Stimulated activated CD8-positive, alpha-beta memory T cell treated with anti-CD3 and anti-CD28 coated beads, Interleukin-4, amount 100 ng/mL, for 4 hours (primary cell): ENCODE measurements at places on chromosomes 16 and 17.

DNA sequence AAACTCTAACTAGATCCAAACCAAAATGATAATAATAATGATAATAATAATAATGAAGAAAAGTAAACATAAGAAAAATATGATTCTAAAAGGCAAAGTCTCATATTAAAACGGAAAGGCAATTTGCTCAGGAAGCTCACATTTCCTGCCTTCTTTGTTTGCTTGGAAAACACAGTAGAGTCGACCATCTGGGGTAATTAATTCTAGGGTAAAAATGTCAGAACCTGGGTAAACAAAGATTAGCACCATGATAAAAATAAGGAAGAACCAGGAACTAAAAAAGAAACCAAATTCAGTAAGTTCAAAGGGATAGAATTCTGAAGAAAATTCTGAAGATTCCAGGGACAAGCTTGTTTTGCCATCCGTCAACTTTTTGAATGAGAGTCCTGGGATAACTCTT lies 16.2 kb downstream of the KRABD2 start:
- DNase-seq: no peak

DNA sequence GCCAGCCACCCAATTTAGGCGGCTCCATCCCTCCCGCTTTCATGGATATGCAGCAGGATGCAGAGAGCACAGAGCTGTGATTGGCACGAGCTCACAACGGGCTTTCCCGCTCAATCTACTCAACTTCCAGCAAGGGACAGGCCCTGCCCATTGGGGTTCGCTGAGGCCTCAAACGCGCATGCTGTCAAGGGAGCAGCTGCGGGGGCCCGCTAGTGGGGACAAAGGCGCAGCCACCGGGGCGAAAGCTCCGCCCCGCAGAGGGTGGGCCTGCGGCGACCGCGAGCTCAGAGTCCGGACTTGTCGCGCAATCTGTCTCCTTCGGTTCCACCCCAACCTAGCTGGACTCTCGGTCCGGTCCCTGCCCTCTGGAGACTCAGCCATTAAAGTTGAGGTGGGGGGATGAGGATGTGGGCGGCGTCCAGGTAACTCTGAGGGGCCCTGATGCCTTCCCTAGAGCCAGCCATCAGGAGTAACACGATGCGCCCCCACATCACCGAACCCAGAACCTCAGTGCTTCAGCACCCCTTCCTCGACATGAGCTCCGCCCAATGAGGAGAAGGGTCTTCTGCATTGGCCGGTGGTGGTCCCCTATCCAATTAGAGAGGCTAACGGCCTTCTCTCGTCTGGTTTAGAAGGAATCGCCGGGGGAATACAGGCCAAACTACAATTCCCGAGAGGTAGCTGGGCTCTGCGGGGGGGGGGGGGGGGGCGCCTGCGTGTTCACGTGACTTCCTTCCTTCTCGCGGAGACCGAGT lies 489 bp upstream of the NFATC3 start:
- peak; percentile 68 for DNase-seq

- peak; percentile 14 for DNase-seq
These were observed 37.0 kb upstream of the PEMT start for GRCh38 chr17:17628388-17629008.

- DNase-seq: peak; percentile 29
These were observed 43.5 kb downstream of the ST3GAL2 start for GRCh38 chr16:70395345-70395901.

GRCh38 chr16:12324152-12324551 lies 347.6 kb downstream of the SNX29 start:
- DNase-seq: no peak

DNA sequence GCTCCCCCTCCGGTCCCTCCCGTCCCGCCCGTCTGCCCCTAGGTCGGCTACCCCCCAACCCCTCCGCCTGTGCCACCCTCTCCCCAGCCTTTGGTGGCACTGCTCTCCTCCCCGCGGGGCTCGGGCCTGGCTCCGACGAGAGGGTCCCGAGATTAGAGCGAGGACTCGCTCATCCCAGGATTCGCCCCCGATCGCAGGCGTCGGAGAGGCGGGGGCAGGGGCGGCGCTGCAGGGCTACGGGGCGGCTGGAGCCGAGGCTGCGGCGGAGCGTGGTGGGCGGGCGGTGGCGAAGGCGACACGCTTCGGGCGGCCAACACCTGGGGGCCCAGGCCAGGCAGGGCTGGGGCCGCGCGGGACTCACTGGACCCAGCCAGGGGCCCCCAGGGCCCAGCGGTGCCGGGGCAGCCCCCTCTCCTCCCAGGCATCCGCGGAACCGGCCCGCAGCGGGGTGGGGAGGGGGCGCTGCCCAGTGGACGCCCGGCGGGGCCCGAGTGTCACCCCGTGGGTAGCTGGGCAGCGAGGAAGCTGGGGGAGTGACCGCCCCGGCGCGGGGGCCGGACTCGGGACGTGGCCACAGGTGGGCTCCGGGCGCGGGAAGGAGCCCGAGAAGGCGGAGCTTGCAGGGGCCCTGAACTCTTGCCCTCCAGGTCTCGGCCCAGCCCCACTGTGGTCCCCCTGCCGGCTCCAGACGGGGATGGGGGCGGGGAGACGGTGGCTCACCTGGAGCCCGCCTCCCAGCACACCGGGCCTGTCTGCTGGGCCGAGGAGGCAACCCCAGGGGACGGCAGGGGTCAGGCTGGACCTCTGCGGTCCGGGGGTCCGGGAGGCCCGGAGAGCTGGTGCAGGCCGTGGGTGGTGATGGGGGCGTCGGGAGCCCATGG lies 1.5 kb downstream of the MGAT5B start:
- no peak for DNase-seq

- no peak for DNase-seq
These were observed 185.5 kb upstream of the SOX9 start for GRCh38 chr17:71935341-71935740.

DNA sequence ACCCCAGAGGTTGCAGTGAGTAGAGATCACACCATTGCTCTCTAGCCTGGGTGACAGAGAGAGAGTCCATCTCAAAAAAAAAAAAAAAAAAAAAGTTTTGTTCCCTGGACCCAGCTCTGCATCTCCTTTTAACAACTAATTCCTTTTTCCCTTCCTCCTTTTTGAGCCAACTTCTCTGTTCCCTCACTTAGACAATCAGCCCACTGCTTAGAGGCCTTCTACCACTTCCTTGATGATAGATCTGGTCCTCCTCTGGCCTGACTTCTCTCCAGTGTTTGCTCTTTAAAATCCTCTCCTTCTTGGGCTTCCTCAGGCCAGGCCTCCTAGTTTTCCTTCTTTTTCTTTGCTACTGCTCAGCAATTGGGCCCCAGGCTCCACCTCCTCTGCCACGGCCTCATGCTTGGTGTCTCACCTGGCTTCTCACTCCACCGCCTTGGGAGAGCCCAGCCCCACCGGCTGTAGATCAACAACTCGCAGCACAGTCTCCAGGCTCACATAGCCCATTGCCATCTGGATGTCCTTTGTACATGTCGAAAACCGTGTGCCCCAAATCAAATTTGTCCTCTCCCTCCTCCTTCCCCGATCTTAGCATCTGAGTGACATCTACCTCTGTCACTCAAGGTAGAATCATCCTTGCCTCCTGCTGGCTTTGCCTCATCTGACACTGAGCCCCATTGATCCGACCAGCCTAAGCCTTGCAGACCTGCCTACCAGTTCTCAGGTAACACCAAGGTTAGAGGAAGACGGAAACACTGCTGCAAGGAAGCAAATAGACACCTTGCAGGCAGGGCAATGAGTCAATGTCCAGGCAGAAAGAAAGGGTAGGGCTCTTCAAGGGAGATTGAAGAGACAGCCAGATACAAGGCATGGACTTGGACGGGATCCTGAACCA lies 17.4 kb downstream of the ARHGAP27 start:
- DNase-seq: no peak

- no peak for DNase-seq
These were observed 484 bp downstream of the FZD2 start for GRCh38 chr17:44557651-44558285.

GRCh38 chr17:28935744-28936460 lies 15.4 kb downstream of the PHF12 start:
- no peak for DNase-seq

DNA sequence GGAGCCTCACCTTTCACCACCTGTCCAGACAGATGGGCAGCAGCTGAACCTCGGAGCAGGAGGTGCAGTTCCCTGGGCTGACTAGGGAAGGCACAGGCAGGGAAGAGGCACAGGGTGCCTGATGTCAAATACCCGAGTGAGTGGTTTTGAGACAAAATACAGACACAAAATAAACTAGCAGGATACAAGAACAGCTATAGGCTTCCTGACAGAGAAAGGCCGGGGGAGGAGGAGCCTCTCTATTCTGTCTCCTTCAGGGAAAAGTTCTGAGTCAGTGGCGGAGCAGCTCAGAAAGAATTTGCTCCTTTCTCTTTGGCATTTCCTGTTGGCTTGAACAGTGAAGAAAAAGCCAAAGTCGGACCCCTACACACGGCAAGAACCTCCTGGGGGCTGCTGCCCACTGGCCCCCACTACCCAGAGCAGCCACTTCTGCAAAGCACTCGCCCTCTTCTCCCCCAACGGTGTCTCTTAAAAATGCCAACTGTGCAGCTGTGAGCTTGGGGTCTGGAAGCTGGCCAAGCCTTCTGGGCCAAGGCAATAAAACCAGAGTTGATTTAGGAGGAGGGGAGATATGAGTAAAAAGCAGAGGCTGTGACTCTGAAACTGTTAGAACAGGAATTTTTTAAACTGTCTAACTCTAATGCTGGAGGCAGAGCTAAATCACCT lies 14.4 kb upstream of the FAAP100 start:
- no peak for DNase-seq

DNA sequence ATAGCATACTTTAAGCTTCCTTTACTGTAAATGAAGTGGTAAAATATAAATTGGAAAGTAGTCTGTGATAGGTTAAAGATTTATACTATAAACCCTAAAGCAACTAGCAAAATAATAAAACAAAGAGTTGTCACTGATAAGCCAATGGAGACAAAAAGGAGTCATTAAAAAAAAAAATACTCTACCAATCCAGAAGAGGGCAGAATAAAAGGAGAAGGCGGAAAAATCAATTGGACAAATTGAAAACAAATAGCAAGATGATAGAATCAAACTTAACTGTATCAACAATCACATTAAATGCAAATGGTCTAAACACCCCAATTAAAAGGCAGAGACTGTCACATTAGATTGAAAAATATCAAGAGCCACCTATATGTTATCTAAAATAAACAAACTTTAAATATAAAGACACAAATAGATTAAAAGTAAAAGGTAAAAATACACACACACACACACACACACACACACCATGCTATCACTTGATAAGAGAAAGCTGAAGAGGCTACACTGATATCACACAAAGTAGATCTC lies 71.8 kb downstream of the CACNG1 start:
- DNase-seq: no peak

DNA sequence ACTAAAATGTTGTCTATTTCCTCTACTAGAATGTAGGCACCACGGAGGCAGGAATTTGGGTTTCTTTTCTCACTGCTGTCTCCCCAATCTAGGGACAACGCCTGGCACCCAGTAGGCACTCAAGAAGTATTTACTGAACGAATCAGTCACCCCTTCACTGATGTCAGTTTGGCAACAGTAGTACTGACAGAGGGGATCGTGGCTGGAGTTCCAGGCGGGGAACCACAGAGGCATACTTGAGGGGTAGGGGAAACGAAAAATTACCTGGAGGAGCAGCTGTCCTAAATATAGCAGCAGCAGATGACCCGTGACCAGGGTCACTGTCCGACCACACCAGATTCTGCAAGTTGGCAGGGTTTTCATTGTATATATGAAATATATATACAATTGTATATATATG lies 33.3 kb downstream of the TRIM25 start:
- DNase-seq: no peak

DNA sequence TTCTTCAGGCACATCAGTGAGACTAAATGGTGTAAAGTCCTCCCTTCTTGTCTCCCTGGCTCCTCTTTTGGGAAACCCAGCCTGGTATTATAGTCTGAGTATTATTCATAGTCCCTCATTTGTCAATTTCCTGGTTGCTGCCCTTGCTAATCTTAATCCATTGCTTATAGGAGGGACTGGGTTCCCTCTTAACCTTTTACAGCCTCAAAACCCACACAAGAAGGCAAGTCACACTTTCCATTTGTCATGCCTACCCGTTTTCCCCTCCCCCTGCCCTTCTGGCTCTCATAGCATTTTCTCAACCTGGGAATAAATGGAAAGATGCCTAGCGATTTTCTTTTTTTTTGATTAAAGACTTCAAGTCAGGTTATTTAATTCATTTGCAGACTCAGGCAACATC lies 124.8 kb downstream of the MAP2K6 start:
- no peak for DNase-seq

GRCh38 chr17:58344791-58345157 lies 7.2 kb downstream of the SUPT4H1 start:
- no peak for DNase-seq

- DNase-seq: no peak
These were observed 102.6 kb upstream of the CDH11 start for GRCh38 chr16:65224471-65224870.

DNA sequence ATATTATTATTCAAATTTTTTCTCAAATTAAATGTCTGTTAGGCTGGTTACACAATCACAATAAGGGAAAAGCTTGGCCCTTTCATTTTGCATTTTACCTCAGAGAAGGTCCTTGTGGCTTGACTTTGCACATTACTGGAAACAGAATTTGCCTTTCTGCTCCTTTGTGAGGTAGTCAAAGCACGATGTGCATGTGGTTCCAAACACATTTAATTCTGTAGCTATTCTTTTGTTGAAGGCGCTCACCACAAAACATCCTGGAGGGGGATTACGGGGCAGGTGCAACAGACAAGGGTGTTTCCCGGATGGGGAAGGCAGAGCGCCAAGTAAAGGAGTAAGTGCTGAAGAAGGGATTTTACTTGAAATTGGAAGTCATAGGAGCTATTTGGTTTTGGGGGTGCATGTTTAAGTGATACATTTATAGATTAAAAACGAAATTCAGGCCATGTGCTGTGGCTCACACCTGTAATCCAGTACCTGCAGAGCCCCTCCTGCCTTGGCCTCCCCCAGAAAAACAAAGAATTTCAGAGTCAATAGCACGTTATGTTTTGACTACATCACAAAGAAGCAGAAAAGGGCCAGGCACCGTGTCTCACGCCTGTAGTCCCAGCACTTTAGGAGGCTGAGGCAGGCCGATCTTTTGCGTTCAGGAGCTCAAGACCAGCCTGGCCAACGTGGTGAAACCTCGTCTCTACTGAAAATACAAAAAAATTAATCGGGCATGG lies 31.2 kb upstream of the TENT4B start:
- no peak for DNase-seq

DNA sequence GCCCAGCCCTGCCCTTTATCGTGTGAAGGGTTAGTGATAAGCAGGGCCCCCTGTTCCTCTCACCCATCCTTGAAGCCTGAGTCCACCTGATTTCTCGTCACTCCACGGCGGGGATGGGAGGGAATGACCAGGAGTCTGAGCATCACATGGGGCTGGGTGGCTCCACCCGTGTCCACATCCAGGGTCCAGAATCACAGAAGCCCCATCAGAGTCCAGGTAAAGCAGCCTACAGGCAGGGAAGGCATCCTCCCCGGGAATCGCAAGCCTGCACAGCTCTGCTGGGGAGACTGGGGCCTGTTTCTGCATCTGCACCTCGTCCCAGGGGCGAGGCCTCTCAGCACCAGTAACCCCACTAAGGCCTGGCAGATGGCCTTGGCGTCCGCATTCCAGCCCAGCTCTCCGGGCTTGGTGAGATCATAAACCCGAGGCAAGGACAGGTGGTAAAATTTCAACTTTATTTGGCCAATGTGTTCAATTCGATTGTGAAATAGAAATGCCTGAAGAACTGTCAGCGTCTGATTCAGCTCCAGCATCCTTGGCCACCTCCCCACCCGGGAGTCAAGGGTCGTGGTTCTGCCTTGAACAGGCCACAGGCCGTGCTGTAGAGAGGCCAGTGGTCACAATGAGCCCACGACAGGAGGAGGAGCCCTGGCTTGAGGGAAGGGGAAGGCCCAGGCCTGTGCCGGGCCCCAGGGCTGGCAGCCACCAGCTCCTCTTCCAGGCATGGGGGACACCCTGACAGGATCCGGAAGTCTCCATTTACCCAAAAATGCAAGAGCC lies 8.1 kb upstream of the PPP1R27 start:
- no peak for DNase-seq
